ENCODE measurements at places on chromosomes 3 and 15.

DNA sequence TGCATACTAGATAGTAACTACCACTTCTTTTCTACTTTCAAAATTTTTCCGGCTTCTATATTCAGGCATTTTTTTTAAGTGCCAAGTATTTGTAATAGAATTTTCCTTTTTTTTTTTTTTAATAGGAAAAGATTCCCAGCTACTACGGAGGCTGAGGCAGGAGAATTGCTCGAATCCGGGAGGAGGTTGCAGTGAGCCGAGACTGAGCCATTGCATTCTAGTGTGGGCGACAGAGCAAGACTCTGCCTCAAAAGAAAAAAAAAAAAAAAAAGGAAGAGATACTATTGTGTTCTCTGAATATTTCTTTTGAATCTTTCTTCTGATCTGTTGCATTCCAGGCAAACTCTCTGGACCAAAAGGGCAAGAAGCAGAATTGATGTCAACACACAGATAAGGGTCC is 557.3 kb downstream of the FGF12 start:
- DNase-seq = no peak

DNA sequence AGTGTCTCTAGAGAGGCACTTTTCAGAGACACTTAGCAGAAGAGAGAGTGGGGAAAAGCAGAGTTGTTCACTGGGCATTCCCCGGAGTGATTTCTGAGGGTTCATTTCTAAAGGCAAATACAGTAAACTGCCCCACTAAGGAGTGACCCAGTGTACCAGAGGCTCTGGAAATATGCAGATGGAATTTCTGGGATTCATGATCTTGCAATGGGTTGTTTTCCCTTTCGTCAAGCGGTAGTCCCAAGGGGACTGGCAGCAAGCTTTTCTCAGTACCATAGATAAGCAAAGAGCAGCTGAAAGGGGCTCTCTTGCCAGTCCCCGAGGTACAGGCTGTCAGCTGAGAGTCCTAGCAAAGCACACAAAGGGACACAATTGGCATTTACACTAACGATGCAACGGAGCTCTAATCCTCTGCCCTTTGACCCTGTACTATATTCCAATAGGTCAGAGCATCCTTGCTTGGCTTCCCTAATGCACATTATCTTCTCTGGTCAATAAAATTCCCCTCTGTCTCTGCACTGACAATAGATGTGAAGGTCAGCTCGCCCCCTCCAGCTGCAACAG is 155.6 kb downstream of the SEMA6D start:
- no peak for DNase-seq

- DNase-seq = no peak
These were observed 252.5 kb downstream of the THRB start for GRCh38 chr3:24242012-24242698.

DNA sequence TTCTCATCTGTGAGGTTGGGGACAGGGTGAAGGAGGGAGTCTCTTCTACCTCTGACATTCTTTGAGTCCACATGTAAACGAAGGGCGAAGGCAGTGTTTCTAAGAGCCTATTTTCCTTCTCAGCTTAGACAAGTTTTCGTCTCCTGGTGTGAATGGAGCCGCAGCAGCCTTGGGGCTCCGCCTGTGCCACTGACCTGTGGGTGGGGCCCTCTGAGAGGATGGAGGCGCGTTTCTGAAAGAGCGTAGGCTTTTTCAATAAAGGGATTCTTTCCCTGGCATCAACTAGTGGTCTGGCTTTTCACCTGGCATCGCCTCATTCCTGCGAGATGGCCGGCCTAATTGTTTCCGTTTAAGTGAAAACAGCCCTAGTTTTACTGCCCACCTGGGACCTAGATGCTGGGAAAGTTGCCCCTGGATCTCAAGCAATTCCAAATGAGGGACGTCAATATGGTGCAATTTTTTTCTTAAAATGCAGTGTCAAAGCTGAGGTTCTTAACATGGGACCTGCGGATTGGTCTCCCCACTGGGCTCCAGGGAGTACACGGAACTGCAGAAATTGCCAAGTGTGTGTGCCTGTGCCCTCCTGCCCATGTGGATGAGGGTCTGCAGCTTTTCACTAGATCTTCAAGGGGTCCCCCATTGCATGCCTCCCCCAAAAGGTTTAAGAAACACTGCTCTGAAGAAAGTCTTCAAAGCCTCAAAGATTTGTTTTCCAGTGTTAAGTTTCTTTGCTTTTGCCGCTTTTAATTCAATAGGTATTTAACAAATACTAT is 958 bp downstream of the GLDN start:
- no peak for DNase-seq

DNA sequence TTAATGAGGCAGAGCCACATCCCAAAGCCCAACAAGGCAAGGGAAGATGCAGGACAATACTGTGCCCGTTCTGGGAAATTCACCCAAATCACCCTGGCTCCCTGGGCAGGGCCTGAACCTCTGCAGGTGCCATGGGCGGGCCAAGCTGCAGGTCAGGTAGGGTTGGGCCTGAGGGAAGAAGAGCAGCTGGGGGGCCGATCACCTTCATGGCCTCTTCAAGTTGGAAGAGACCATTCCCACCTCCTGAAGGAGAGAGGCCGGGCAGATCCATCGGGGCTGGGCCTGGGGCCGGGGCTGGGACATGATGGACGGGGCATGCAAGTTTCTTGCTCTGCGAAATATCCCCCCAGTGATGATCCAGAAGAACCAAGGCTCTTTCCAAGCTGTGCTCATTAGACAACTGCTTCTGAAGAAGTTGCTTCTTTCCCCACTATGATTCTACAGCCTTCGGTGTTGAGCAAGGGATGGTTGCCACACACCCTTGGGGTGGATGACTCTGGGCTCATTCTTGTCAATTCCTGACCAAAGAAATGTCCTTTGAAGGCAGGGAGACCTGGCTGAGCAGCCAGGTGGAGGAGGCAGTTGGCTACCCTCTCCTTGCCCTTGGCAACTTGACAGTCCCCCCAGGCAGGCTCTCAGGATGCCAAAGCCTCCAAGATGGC is 38.2 kb downstream of the KLHL25 start:
- DNase-seq = no peak

- no peak for DNase-seq
These were observed 888 bp downstream of the TMOD3 start for GRCh38 chr15:51830276-51830806.

DNA sequence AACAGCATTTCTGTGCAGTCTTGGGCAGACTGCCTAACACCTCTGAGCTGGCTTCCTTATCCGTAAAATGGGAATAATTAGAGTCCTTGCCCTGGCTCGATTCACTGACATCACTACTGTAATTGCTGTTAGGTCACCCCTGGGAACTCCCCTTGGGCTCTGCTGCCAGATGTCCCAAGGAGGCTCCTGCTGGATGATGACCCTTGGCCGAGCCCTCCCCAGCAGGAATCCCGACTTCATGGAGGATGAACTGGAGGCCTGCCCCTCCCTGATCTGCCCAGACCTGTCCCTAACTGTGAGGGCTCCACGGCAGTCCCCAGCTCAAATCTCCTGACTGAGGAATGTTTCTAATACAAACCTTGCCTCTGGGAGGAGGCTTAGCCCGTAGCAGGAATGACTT is 18.0 kb downstream of the ESYT3 start:
- no peak for DNase-seq
